ENCODE measurements at places on chromosomes 5 and 9.

- DNase-seq, result no peak
Observed at GRCh38 chr5:36772276-36773140, 104.1 kb upstream of the NIPBL start.

GRCh38 chr9:73206851-73207250 is 55.2 kb downstream of the ANXA1 start:
- no peak for DNase-seq

DNA sequence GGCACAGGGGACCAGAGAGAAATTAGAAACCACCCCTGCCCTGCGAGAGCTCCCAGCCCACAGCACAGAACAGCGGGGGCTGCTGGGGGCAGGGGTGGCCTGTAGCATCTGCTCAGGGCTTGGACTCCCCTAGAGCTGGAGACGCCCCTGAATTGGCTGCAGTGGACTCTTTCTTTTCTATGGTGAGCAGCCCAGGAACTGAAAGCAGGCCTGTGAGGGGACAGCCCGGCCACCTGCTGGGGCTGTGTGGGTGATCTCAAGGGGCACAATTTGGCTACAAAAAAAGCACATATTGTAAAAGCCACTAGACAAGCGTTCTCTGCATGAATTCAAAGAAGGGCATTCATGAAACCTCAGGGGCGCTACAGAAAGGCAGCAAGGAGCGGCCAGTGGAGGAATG is 57.5 kb upstream of the ICE1 start:
- no peak for DNase-seq

GRCh38 chr9:34929506-34930102 is 28.5 kb upstream of the PHF24 start:
- no peak for DNase-seq

GRCh38 chr5:149636191-149636860 is 55.0 kb downstream of the ARHGEF37 start:
- no peak for DNase-seq

DNA sequence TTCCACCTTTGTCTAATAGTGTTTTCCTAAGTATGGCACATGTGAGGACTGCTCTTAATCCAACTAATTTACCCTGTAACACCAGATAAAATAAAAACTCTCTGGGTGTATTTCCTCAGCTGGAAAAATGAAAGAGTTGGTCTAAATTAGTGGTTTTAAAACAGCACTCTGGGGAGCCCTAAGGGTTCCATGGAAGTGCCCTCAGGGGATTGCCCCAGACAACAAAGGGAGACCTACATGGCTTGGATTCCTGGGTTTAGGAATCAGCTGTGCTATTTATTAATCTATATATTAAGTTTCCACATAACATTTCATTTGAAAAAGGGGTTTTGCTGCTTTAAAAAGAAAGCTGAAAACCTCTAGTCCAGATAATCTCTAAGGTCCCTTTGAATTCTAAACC is 20.2 kb downstream of the ADAMTS6 start:
- no peak for DNase-seq

DNA sequence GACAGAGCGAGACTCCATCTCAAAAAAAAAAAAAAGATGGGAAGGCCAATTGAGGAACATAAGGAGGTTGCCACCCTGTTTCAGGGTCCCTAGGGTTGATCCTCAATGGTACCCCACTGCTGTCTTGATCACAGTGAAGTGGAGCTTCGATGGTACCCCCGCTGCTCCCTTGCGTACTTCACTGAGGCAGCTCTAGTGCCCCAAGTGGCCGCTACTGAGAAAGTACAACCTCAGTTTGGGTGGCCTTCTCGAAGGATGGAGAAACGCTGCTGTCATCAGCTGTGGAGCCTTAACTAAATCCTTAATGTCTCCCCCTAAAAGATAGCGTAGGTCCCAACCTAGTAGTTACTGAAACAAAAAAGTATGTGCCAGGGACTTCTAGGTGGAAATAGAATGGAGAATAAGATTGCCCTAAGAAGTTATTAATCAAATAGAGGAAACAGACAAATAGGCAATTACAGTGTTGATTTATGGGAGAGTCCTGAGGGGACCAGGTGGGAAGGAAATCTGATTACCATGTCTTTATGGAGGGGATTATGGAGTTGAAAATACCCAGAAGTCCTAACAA is 6.3 kb downstream of the TESK1 start:
- peak; percentile 44 for DNase-seq

- no peak for DNase-seq
Observed at GRCh38 chr9:93057042-93057702, 1.3 kb upstream of the SUSD3 start.

Data from NCI-H1930 (cell line).